COR-L47 (cell line): ENCODE measurements at places on chromosomes 4 and X.

DNA sequence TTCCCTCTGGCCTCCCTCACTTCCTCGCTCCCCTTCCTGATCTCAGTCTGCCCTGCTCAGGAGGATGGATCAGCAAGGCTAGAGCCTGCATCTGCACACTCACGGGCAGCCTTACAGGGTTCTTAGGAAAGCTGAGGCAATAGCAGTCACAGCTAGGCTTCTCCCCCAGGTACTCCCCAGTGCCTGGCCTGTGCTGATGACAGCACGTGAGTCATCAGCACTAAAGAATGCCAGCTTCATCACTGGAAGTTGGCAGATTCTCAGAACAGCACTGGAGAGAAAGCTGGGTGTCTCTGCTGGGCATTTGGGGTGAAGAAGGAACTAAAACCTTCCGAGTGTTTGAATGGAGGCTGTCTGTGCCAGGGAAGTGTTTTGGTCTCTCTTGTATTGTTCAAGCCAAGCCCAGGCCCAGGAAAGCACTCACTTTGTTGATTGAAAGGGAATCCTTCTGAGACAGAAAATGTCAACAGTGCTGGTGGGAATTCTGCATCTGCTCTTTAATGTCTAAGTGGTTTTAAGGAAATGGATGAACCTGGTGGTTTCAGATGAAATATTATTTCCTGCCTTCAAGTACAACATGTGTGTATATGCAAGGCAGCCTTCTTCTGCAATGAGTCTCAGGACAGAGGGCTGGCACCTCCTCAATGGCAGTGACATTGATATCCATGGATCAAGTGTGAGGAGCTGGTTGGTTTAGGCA, 73.0 kb upstream of the SCOC start:
- no peak for DNase-seq

- no peak for DNase-seq
These were observed 241.4 kb upstream of the PGRMC2 start for GRCh38 chr4:128528793-128529553.

GRCh38 chr4:187608001-187608421, 387.6 kb upstream of the ZFP42 start:
- no peak for DNase-seq

GRCh38 chr4:44927399-44928380, 201.3 kb upstream of the GNPDA2 start:
- DNase-seq: peak; percentile 43

DNA sequence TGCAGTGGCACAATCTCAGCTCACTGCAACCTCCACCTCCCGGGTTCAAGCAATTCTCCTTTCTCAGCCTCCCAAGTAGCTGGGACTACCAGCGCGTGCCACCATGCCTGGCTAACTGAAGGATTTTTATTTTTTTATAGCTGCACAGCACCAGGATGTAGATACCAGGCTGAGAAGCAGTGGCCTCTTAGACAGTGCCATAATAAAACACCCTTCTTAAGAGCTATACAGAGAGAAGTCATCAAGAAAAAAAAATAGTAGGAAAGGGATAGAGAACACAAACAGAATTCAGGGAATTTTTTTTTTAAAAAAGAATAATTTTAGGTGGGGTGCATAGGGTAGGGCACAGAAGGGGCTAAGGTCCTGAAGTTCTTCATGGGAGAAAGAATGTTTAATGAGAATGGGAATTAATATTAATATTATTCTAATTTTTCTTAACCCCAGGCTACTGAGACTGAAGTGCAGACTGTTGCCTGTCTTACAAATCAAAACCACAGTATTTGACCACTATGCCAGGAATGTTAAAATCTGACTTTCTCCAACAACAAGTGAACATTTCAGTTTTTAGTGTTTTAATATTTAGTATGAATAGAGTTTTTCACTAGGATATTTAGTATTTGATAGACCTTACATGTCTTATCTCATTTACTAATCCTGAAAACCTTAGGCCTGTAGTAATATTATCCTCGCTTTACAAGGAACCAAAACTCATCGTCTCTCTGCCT, 146.7 kb downstream of the KCNIP4 start:
- no peak for DNase-seq

DNA sequence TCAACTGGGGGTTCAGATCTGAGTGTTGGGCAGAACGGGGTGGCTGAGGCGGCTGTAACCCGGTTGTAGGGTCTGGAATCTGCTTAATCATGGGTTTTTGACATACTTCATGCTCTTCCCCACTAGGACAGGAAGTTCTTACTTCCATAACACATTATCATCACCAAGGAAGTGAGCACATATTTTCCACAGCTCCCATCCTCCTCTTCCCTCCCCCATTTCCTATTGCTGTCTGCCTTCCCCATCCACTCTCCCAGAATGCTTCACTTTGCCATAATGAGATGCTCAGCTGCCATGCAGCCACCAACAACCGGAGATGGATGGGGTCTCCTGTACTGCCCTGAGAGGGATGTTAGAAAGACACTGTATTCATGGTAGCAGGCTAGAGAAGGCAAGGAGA, 6.4 kb upstream of the DCUN1D4 start:
- DNase-seq: no peak

DNA sequence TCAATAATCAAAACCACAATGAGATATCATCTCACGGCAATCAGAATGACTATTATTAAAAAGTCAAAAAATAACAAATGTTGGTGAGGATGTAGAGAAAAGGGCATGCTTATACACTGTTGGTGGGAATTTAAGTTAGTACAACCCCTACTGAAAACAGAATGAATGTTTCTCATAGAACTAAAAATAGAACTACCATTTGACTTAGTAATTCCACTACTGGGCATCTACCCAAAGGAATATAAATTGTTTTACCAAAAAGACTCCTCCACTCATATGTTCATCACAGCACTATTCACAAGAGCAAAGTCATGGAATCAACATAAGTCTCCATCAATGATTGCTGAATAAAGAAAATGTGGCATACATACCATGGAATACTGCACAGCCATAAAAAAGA, 278.1 kb upstream of the ARSJ start:
- DNase-seq: no peak

DNA sequence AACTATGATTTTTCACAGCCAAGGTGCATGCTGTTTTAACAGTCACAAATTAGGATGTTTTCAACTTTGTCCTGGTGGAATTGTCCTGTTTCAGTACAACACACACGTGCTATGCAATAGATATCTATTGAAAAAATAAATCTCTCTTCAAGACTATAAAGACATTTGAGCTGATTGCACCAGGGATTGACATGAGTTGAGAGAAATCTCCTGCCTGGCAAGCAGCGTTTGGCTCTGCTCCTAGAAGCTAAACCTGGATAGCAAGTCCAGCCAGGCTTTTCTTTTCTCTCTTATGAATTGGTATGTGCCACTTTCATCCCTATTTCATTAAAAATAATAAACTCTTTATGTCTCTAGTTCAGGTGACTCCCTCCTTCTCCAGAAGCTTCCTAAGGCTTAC, 16.6 kb upstream of the NPNT start:
- no peak for DNase-seq

GRCh38 chr4:82097504-82097903, 276.3 kb downstream of the HNRNPD start:
- DNase-seq: no peak
